ENCODE measurements at places on chromosomes 13 and 19.

GRCh38 chr19:17405250-17406045 is at the start of gene BST2:
TSS of gene BST2 (minus strand) at chr19:17405630. CDS start at chr19:17405575, 55 bp downstream.
- peaks cover 11% of the 10 kb centered on the region for H3K4me1 ChIP-seq
- H3K27me3 ChIP-seq = peaks cover 4% of the 10 kb centered on the region
- H3K4me3 ChIP-seq = no peak within 1 kb of the TSS
- H3K36me3 ChIP-seq = no peaks in the 10 kb centered on the region
- no peak for DNase-seq

GRCh38 chr19:47598407-47599349 is 10.3 kb upstream of the BICRA start:
- H3K27me3 ChIP-seq = peaks cover 6% of the 10 kb centered on the region
- DNase-seq = no peak
- peak overlapping the region; percentile 90 for H3K4me3 ChIP-seq
- H3K27ac ChIP-seq = peak overlapping the region; percentile 95

- DNase-seq = no peak
- H3K36me3 ChIP-seq = no peaks in the 10 kb centered on the region
- no peak overlapping the region for H3K4me3 ChIP-seq
- H3K27ac ChIP-seq = peak overlapping the region; percentile 88
- peaks cover 29% of the 10 kb centered on the region for H3K4me1 ChIP-seq
Observed at GRCh38 chr13:24668955-24669582, 11.1 kb upstream of the ATP12A start.

GRCh38 chr19:55446060-55446459 is 3.0 kb upstream of the SHISA7 start:
- H3K27me3 ChIP-seq = peaks cover 51% of the 10 kb centered on the region
- peaks cover 6% of the 10 kb centered on the region for H3K4me1 ChIP-seq
- DNase-seq = no peak
- peaks cover 4% of the 10 kb centered on the region for H3K36me3 ChIP-seq
- no peak overlapping the region for H3K27ac ChIP-seq
- no peak overlapping the region for H3K4me3 ChIP-seq

DNA sequence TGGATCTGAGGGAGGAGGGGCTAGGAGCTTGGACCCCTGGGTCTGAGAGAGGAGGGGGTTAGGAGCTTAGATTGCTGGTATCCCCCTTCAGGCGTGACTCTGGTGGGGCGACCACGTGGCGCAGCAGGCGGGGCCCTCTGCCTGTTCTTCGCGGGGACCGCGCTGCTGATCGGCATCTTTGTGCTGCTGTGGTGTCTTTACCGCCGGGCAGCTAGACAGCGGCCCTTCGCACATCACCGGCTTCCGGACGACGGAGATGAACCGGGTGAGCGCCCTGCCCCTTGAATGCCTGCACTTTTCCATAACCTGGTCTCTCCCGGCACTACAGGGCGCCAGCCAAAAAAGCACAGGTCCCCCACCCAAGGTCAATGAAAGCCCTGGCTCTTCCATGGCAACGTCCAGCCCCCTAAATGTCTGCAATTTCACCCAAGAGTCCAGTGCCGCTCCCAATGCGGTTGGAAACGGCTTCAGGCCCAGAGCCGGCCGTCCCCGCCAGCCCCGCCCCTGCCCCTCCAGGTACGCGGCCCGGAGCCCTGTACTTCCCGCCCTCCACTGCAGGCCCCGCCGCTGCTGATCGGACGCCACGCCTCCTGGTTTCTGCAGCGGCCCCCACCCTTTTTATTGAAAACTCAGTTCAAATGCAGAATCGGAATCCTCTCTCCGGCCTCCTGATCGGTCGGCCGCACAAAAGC is 2.8 kb downstream of the GFY start:
- H3K27me3 ChIP-seq = peaks cover 92% of the 10 kb centered on the region
- H3K4me3 ChIP-seq = peak overlapping the region; percentile 79
- H3K27ac ChIP-seq = peak overlapping the region; percentile 34
- no peak for DNase-seq
- H3K4me1 ChIP-seq = peaks cover 25% of the 10 kb centered on the region

- no peaks in the 10 kb centered on the region for H3K27me3 ChIP-seq
- no peak overlapping the region for H3K4me3 ChIP-seq
- peaks cover 4% of the 10 kb centered on the region for H3K4me1 ChIP-seq
- no peak overlapping the region for H3K27ac ChIP-seq
Observed at GRCh38 chr19:53388904-53389303, 6.0 kb upstream of the ZNF765 start.

GRCh38 chr13:60869941-60870613 is 473.1 kb downstream of the TDRD3 start:
- no peaks in the 10 kb centered on the region for H3K27me3 ChIP-seq
- H3K36me3 ChIP-seq = no peaks in the 10 kb centered on the region
- no peak overlapping the region for H3K27ac ChIP-seq

DNA sequence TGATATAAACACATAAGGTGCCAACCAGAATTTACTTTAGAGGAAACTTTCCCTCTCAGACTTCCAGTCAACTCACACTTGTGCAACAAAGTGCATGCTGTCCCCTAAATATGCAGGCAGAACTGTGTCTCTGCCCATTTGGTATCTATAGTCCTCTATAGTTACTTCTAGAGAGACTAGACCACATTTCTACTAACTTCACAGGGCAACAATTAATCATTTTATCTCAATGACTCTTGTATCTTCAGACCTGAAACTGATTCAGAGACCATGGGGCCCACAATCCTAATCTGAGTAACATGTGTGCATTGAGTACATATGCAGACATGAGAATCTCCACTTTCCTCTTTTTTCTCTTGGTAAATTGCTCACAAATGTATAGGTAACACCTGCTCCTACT is 158.1 kb downstream of the ZNF486 start:
- H3K4me1 ChIP-seq = no peaks in the 10 kb centered on the region
- no peak overlapping the region for H3K27ac ChIP-seq
- no peaks in the 10 kb centered on the region for H3K27me3 ChIP-seq

- no peak overlapping the region for H3K4me3 ChIP-seq
- no peaks in the 10 kb centered on the region for H3K27me3 ChIP-seq
- no peak overlapping the region for H3K27ac ChIP-seq
Observed at GRCh38 chr19:4089946-4090345, 23.2 kb upstream of the ZBTB7A start.

DNA sequence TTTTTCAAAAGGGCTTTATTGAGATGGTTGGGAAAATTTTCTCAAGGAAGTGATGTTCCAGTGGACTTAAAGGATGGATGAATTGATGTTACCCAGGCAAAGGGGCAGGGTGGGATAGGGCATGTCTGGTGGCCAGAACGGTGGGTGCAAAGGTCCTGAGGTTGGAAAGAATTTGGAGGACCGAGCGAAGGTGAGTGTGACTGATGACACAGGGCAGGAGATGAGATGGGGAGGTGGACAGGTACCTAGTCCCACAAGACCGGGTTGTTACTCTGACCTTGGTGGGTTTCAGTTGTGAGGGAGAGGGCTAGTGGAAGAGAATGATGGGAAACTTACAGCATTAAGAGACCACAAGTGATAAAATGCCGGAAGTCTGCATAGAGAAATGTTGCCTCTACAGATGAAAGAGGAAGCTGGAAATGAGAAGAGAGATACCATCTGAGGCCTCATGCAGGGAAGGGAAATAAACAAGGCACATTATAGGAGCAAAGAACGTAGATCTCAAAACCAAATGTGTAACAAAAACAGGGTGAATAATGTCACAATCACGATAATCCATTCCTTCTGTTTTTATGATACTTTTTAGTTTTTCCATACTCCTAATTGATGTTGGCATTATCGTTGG is 4.5 kb downstream of the ADGRE1 start:
- H3K4me3 ChIP-seq = no peak overlapping the region
- H3K27me3 ChIP-seq = no peaks in the 10 kb centered on the region
- H3K4me1 ChIP-seq = no peaks in the 10 kb centered on the region
- no peak overlapping the region for H3K27ac ChIP-seq
- no peaks in the 10 kb centered on the region for H3K36me3 ChIP-seq
- DNase-seq = no peak

DNA sequence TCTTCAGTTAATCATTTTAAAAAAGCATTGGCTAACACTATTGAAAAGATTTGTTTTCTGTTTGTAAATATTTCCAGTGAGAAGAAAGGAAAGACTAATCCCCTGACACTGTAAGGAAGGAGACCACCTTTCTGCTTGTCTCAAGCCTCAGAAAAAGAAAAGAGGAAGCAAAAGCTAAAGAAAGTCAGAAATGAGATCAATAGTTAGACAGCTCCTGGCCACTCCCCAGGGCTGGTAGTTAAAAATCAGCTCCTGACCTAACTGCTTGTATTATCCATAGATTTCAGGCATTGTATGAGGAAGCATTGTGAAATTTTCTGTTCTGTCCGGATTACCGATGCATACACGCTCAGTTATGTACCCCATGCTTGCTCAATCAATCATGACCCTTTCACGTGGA is 76.6 kb downstream of the ZNF486 start:
- H3K4me1 ChIP-seq = peaks cover 11% of the 10 kb centered on the region
- H3K27ac ChIP-seq = no peak overlapping the region
- no peak for DNase-seq
- no peak overlapping the region for H3K4me3 ChIP-seq

DNA sequence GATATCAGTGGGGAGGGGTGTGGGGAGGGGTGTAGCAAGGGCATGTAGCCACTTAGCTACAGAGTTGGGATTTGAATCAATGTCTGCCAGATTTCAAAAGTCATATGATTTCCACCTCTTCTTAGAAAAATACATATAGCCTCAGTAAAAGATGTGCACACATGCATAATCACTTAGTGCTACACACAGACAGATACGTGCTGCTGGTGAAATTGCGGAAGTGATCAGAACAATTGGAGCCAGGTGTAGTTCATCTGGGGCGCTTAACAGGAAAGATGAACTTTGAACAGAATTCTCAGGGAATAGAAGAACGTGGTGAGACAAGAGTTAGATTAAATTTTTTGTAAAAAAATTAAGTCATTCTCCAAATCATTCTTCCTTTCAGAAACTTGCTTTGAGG is 333.1 kb downstream of the KCNRG start:
- no peak for DNase-seq
- no peaks in the 10 kb centered on the region for H3K36me3 ChIP-seq
- no peaks in the 10 kb centered on the region for H3K27me3 ChIP-seq
- H3K4me3 ChIP-seq = no peak overlapping the region

- no peaks in the 10 kb centered on the region for H3K36me3 ChIP-seq
- no peak overlapping the region for H3K27ac ChIP-seq
- no peaks in the 10 kb centered on the region for H3K27me3 ChIP-seq
Observed at GRCh38 chr13:83633746-83634145, 248.5 kb downstream of the SLITRK1 start.

DNA sequence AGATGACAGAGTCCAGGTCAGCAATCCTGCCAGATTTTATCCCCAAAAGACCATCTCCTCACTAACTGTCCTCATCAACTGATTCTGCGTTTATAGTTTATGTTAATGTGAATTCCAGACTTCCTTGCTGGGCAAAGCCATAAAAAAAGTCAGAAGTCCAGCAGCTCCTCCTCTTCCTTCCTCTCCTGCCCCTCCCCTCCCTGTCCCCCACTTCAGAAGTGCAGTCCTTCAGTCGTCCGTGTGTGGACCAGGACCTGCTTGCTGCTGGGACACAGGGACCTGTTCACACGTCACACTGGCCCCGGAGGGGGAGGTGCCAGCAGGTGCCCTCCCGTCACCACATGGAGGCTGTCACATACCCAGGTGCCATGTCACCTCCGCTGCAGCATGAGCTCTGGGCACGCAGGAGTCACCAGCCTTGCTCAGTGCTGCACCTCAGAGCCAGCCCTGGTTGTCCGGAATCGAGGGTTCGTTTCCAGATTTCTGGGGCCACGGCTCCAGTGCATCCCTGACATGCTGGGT is 4.0 kb upstream of the MCF2L start:
- H3K4me3 ChIP-seq = no peak overlapping the region
- no peaks in the 10 kb centered on the region for H3K36me3 ChIP-seq
- no peak for DNase-seq
- H3K27me3 ChIP-seq = peaks cover 16% of the 10 kb centered on the region

DNA sequence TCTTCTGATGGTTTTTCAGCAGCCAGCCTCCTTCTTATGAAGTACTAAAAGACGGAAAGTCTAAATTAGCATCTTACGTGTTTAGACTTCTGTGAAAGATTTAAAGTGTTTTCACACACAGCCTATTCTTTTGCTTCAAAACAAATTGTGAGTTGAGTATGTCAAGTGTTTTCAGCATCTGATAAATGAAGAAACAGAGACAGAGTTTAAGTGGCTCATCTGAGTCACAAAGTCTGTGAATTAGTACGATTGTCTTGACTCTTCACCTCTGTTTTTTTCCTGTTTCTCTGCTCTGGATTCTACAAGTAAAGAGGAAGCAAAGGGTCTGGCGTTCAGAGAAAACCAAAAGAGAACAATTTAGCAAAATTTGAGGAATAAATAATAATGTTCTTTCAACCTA is 116.4 kb downstream of the FRY start:
- H3K27me3 ChIP-seq = no peaks in the 10 kb centered on the region
- H3K4me1 ChIP-seq = peaks cover 6% of the 10 kb centered on the region
- no peak overlapping the region for H3K4me3 ChIP-seq
- DNase-seq = no peak
- H3K27ac ChIP-seq = no peak overlapping the region

GRCh38 chr13:45930177-45930576 is 78.6 kb upstream of the SIAH3 start:
- no peaks in the 10 kb centered on the region for H3K4me1 ChIP-seq
- DNase-seq = no peak
- H3K4me3 ChIP-seq = no peak overlapping the region
- no peaks in the 10 kb centered on the region for H3K36me3 ChIP-seq

DNA sequence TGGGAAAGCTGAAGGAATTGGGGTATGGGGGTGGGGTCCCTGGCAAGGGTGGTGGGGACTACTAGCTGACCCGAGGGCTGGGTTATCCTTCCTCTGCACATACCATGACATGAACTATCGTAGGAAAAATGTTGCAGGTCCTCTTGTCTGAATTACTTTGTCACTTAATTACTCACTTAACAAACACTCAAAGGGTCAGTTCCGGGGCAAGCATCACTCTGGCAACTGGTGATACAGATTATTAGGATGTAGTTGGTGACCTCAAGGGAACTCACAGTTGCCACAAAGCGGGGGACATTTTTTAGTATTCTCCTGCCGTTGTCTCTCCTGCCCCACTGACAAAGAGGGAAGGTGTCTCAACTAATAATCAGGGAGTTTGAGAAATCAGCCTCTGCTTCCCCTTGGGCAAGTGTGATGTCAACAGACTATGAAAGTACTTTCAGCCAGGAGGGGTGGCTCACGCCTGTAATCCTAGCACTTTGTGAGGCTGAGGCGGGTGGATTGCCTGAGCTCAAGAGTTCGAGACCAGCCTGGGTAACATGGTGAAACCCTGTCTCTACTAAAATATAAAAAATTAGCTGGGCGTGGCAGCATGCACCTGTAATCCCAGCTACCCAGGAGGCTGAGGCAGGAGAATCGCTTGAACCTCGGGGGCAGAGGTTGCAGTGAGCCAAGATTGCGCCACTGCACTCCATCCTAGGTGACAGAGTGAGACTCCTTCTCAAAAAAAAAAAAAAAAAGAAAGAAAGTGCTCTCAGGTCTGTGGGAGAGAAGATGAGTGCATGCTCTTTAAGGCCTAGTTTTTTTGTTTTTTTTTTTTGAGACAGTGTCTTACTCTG is 10.3 kb downstream of the DNAJB1 start:
- peak overlapping the region; percentile 83 for H3K4me3 ChIP-seq
- H3K4me1 ChIP-seq = peaks cover 31% of the 10 kb centered on the region
- peaks cover 3% of the 10 kb centered on the region for H3K27me3 ChIP-seq

Measured in type B pancreatic cell (in vitro differentiated cells).